ENCODE measurements at places on chromosomes 7 and 10.

- DNase-seq: no peak
These were observed 79.3 kb upstream of the IL6 start for GRCh38 chr7:22647451-22648257.

DNA sequence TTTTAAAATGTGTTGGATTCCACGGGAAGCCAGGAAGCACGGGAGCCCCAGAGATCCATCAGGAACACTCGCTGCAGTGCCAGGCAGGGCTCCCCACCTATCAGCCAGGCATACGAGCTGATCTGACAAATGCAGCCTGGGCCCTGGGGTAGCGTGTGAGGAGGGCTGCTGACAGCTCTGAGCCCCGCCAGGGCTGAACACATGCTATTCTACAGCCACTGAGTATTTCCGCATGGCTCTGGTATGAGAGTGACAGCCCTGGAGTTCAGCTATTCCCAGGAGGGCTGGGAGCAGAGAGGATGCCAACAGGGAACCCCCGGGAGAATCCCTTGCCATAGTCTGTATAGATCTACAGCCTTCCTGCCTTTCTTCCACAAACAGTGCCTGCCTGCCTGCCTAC, 237.3 kb upstream of the ZMIZ1 start:
- peak; percentile 16 for DNase-seq

- no peak for DNase-seq
These were observed 9.0 kb upstream of the PDK4 start for GRCh38 chr7:95605275-95605674.

DNA sequence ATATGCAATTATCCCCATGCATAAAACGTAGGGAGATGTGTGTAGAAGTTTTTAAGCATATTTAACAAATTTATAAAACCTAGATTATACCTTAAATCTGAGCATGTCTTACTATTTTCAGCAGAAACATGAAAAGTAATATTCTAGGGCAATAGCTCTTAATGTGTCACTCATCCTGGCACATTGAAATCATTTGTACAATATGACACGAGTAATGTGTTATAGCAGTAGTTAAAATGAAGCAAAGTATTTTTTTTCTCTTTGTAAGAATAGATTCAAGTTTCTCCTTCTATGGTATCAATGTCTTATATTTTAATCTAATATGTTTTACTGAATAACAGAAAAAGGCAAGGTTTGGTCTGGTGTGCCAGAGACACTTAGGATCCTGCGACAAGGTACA, 274.9 kb upstream of the PLXDC2 start:
- no peak for DNase-seq

DNA sequence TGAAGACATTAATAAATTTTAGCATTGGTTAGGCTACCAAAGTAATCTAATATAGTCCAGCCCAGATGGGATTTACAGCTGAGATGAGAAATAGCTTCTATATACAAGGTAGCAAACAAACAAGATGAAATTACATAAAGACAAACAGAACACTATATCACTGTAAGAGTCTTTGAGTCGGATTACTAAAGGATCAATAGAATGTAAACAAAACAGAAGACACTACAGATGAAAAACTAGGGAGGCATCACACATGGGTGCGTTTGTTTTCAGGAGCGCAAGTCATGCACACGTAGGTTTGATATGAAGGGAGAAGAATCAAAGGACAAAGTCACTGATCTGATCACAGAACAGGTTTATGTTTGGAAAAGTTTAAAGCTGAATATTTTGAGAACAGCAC, 26.5 kb downstream of the MPP7 start:
- DNase-seq: no peak

DNA sequence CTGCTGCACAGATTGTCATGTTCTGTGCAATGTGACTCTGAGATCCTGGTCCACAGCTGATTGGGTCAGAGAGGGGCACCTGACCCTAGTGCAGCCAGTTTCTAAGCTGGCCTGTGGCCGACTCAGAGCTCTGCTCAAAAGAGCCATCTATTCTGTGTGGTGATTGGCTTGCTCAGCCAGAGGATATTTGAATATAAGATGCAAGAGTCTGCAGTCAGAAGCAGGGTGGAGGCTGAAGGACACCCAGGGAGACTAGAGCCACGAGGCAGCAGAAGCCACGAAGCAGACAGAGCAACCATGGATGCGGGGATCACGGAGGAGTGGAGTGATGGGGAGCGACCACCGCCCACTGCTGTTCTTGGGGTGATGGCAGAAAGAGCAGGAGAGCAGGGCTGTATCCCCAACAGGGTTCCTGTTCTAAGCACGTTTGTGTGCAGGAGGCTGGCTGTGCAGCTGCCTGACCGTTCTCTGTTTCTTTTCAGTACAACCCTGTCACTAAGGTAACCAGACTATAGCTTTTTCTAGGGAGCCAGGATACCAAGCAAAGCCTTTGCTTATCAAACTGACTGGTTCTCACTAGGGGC, 19.5 kb upstream of the RHEB start:
- no peak for DNase-seq

- DNase-seq: no peak
These were observed 19.0 kb downstream of the LRRC17 start for GRCh38 chr7:102931757-102932156.

- DNase-seq: no peak
These were observed 181.8 kb upstream of the KIAA1217 start for GRCh38 chr10:24027107-24027506.

- no peak for DNase-seq
These were observed 6.0 kb downstream of the PRXL2A start for GRCh38 chr10:80414142-80414895.
